ENCODE measurements at places on chromosomes 5 and 9. TPM values are rescaled to one million over a fixed set of nuclear protein-coding genes. Genes with fewer than 3 reads are reported as not detected.
A peak's percentile ranks its signal among the peaks of the same experiment; 100 is the strongest.

Gene SUSD1
- 23.2 TPM for total RNA-seq

GRCh38 chr5:132368186-132368585, 1.3 kb upstream of the SLC22A5 start:
- H3K27me3 ChIP-seq = no peaks in the 10 kb centered on the region
- no peak overlapping the region for H3K27ac ChIP-seq
- DNase-seq = no peak
- H3K4me3 ChIP-seq = no peak overlapping the region

- H3K27ac ChIP-seq = no peak overlapping the region
- H3K4me1 ChIP-seq = 0 out of 2 replicates have a peak, but pooled peaks cover 7% of the 10 kb centered on the region
- DNase-seq = no peak
- no peak overlapping the region for H3K4me3 ChIP-seq
- no peaks in the 10 kb centered on the region for H3K36me3 ChIP-seq
- H3K27me3 ChIP-seq = no peaks in the 10 kb centered on the region
Measured at GRCh38 chr5:120628156-120628555, 164.1 kb downstream of the PRR16 start.

Gene SPATA31C1
- total RNA-seq = not detected

Gene ABO
- 1.2 TPM for total RNA-seq

- no peak for DNase-seq
- H3K27me3 ChIP-seq = no peaks in the 10 kb centered on the region
- H3K4me3 ChIP-seq = peak overlapping the region; percentile 97
- no peaks in the 10 kb centered on the region for H3K36me3 ChIP-seq
- peaks cover 6% of the 10 kb centered on the region for H3K4me1 ChIP-seq
Measured at GRCh38 chr9:74953235-74953751, 581 bp upstream of the C9orf40 start.

Gene PARP8
- total RNA-seq = 17.6 TPM

Gene PDLIM4
- total RNA-seq = 35.8 TPM

- no peaks in the 10 kb centered on the region for H3K4me1 ChIP-seq
- H3K4me3 ChIP-seq = no peak overlapping the region
- no peaks in the 10 kb centered on the region for H3K36me3 ChIP-seq
Measured at GRCh38 chr5:157518963-157519362, 56.6 kb downstream of the ADAM19 start.

GRCh38 chr9:6415266-6415665, 2.3 kb downstream of the UHRF2 start:
- no peak for DNase-seq
- peaks cover 11% of the 10 kb centered on the region for H3K4me1 ChIP-seq
- H3K27ac ChIP-seq = no peak overlapping the region
- H3K27me3 ChIP-seq = no peaks in the 10 kb centered on the region
- peak overlapping the region; percentile 79 for H3K4me3 ChIP-seq

Gene PGM5
- total RNA-seq = not detected

All from PC-9 (cell line).